Transverse colon (tissue), 4 donors: ENCODE measurements at places on chromosomes 4 and X. TPM values are rescaled to one million over a fixed set of nuclear protein-coding genes. Genes with fewer than 3 reads are reported as not detected.

- H3K36me3 ChIP-seq: no peaks in the 10 kb centered on the region
- no peak overlapping the region for H3K4me3 ChIP-seq
- no peaks in the 10 kb centered on the region for H3K27me3 ChIP-seq
Measured at GRCh38 chr4:74632634-74633033, 161.7 kb downstream of the BTC start.

DNA sequence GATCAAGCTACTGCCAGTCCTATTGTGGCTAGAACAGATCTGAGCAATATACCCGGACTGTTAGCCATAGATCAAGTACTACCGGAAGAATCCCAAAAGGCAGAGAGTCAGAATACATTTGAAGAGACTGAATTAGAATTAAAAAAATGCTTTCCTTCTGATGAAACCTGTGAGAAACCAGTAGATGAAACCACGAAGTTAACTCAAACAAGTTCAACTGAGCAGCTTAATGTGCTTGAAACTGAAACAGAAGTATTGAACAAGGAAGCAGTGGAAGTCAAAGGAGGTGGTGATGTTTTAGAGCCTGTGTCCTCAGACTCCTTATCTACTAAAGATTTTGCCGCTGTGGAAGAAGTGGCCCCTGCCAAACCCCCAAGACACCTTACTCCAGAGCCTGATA is 46.8 kb downstream of the WDR44 start:
- no peak overlapping the region for H3K27ac ChIP-seq
- H3K36me3 ChIP-seq: no peaks in the 10 kb centered on the region
- H3K27me3 ChIP-seq: no peaks in the 10 kb centered on the region
- DNase-seq: no peak
- no peak overlapping the region for H3K4me3 ChIP-seq

DNA sequence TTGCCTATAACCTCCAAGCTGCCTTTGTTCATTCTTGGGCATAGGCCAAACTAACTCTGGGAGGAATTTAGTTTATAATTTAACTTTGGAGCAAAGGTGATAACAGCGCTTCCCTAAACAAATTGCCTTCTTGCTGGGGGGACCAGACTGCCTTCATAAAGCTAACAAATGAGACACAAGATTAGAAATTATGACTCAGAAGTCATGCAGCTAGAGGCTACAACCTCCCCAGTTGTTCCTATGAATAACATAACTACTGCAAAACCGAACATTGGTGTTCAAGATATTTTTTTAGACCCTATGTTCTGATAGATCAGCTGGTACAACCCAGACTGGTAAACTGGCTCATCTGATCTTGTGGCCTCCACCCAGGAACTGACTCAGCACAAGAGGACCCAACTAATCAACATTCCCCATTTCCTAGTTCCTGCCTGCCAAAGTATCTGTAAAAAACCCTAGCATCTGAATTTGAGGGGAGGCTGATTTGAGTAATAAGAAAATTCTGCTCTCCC is 22.0 kb upstream of the TMPRSS11B start:
- H3K4me1 ChIP-seq: no peaks in the 10 kb centered on the region
- no peaks in the 10 kb centered on the region for H3K36me3 ChIP-seq
- no peak for DNase-seq
- no peak overlapping the region for H3K4me3 ChIP-seq
- H3K27ac ChIP-seq: no peak overlapping the region

GRCh38 chr4:140109737-140110136 is 44.2 kb downstream of the MAML3 start:
- DNase-seq: no peak
- H3K4me3 ChIP-seq: no peak overlapping the region

The BCORL1 gene
- 11.6 TPM for total RNA-seq

GRCh38 chrX:63417649-63418048 is 66.5 kb upstream of the SPIN4 start:
- H3K27me3 ChIP-seq: no peaks in the 10 kb centered on the region
- no peaks in the 10 kb centered on the region for H3K4me1 ChIP-seq
- H3K4me3 ChIP-seq: no peak overlapping the region
- H3K27ac ChIP-seq: no peak overlapping the region
- DNase-seq: no peak

The TEX13D gene
- total RNA-seq: not detected

- no peaks in the 10 kb centered on the region for H3K36me3 ChIP-seq
- H3K27me3 ChIP-seq: no peaks in the 10 kb centered on the region
- no peak for DNase-seq
- H3K4me1 ChIP-seq: no peaks in the 10 kb centered on the region
- no peak overlapping the region for H3K27ac ChIP-seq
- H3K4me3 ChIP-seq: no peak overlapping the region
Measured at GRCh38 chr4:147498031-147498660, 17.2 kb downstream of the EDNRA start.

DNA sequence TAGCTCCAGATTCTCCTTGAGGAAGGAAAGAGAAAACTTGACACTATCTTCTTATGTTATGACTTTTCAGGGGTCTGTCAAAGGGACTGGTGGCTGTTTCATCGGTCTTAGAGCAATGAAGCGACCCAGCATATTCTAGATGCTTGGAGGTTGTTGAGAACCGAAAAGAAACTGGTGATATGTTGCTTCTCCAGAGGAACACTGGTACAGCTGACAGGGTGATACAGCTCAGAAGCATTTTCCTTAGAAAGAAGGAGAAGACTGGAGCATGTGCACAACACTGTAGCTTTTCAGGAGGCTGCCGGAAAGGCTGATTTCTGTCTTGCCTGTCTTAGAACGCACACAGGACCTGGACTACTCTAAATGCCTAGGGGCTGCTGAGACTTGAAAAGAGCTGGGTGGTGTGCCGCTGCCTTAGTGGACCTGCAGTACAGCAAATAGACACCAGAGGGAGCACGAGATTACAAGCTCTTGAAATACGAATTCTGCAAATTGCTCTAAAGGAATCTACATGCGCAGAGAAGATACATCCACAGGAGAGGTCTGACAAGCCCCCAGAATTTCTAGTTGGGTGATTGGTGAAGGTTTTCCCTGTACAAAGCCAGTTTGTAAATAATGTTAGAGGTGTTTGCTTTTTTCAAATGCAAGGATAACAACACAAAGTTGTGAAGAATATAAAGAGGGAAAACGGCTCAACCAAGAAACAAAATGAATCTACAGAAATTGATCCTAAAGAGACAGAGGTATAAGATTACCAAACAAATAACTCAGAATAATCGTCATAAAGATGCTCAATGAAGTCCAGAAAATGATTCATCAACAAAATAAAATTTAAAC is 223.1 kb upstream of the DMD start:
- H3K36me3 ChIP-seq: no peaks in the 10 kb centered on the region
- peak; percentile 43 for DNase-seq
- no peak overlapping the region for H3K4me3 ChIP-seq
- H3K4me1 ChIP-seq: no peaks in the 10 kb centered on the region
- H3K27me3 ChIP-seq: no peaks in the 10 kb centered on the region
- H3K27ac ChIP-seq: no peak overlapping the region

The SPOCK3 gene
- 0.64 TPM for total RNA-seq

The PTPN13 gene
- 3.7 TPM for total RNA-seq

DNA sequence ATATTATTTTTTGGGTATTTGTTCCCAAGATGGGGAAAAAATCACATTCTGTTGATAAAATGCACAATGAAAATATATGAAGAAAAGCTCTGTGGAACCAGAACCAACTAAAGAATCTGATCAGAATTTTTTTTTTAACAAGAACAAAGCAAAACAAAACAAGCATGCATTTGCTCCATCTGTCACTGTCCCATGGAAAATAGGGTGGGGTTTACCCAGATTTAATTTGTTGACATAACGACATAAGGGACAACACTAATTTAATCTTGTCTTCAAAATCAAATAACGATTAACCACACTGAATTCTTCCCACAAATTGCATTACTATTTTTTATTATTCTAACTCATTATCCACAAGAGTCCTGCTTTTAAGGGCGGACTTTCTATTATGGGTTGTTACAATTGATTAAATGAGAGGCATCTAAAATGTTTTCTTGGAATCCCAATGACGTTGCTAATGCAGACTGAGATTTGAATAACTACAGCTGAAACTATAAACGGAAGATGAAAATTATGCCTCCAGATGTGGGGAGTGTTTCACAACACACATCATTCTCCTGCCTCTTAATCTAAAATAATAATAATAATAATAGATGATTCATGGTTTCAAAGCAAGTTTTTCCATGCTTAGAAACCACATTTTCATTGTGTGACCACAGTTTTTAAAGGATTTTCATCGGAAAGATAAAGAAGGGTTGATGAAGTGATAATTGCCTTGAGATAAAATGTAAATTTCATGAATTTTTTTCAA is 307.0 kb upstream of the CPEB2 start:
- H3K4me1 ChIP-seq: no peaks in the 10 kb centered on the region
- no peaks in the 10 kb centered on the region for H3K27me3 ChIP-seq
- H3K4me3 ChIP-seq: no peak overlapping the region
- no peak overlapping the region for H3K27ac ChIP-seq
- no peaks in the 10 kb centered on the region for H3K36me3 ChIP-seq

The HELT gene
- not detected for total RNA-seq

DNA sequence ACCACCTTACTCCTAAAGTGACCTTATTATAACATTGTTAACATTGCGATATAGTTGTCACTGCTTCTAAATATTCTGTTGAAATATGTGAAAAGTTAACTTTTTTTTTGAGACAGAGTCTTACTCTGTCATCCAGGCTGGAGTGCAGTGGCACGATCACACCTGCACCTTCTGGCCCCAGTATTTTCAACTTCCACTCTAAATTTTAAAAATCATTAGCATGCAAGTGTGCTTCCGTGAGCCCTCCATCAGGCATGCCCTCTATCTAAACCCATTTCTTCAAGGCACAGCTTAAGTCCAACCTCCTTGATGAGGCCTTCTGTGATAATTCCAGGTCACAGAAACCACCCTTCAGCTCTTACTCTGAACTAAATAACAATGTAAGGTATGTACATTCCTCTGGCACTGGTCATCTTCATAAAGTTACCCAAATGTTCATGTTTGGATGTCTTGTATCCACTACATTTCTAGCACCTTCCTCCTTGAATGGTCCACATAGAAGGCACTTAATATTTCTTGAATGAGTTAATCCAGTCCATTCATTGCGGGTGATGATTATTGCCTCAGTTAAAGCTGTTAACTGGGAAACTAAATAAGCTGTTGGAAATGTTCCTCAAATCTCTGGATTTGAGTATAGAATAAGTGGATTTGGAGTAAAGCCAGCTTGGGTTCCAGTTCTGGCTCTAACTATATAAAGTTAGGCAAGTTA is 38.6 kb upstream of the TMEM131L start:
- H3K36me3 ChIP-seq: no peaks in the 10 kb centered on the region
- H3K4me3 ChIP-seq: no peak overlapping the region
- H3K27ac ChIP-seq: peak overlapping the region; percentile 70

DNA sequence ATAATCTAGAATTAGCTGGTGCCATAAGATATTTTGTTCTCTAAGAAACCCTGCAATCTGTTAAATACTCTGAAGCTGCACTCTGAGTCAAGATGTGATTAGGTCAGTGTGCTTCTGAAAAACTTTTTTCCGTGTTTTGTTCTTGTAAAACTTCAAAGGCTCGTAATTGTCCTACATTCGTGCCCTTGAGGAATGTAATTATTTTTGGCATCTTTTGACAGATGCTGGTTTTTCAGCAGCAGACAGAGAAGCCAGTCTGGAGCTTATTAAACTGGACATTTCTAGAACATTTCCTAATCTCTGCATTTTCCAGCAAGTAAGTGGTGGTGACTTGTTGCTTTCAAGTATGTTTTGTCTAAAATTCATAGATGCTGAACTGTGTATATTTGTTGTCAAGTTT is 36.8 kb upstream of the TADA2B start:
- no peak overlapping the region for H3K27ac ChIP-seq
- H3K4me3 ChIP-seq: no peak overlapping the region
- H3K36me3 ChIP-seq: no peaks in the 10 kb centered on the region
- no peaks in the 10 kb centered on the region for H3K27me3 ChIP-seq
- H3K4me1 ChIP-seq: no peaks in the 10 kb centered on the region

- H3K4me1 ChIP-seq: no peaks in the 10 kb centered on the region
- no peak overlapping the region for H3K27ac ChIP-seq
- no peak for DNase-seq
- H3K4me3 ChIP-seq: no peak overlapping the region
- H3K27me3 ChIP-seq: no peaks in the 10 kb centered on the region
Measured at GRCh38 chr4:34718576-34719245, 1525.6 kb downstream of the ARAP2 start.

DNA sequence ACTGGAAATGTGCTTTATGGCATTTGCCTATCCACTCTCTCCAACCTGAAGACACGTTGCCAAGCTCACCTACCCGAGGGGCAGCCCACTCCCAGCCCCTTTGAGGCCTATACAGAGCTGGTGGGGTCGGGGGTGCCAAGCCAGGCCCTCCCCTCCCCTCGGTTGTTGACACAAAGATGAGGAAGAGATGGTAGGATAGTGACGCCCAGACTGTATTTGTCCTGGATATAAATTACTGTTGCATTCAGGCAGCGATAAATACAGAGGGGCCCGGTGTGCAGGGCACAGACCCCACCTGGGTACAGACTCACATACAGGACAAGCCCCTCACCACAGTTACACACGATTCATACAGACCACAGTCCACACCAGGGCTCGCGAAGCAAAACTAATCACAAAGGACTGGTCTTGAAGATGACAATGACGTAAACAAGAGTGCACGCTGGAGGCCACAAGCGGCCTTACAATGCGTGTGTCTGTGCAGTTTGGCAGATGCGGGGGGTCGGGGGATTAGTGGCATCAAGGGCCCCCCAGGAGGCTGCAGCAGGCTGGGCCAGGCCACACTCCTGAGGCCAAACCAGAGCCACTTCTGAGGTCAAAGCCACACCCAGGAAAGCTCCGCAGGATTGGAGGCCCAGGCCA is 14.6 kb downstream of the DGKQ start:
- no peaks in the 10 kb centered on the region for H3K4me1 ChIP-seq
- H3K27ac ChIP-seq: no peak overlapping the region
- no peak for DNase-seq
- no peak overlapping the region for H3K4me3 ChIP-seq
- no peaks in the 10 kb centered on the region for H3K27me3 ChIP-seq

DNA sequence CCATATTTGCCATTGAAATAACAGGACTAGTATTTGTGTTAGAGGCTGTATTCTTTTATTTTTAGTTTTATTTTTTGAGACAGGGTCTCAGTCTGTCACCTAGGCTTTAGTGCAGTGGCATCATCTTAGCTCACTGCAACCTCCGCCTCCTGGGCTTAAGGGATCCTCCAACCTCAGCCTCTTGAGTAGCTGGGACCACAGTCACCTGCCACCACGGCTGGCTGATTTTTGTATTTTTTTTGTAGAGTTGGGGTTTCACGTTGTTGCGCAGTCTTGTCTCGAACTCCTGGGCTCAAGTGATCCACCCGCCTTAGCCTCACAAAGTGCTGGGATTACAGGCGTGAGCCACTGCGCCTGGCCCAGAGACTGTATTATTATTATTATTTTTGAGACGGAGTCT is 15.3 kb downstream of the TMEM131L start:
- peaks cover 7% of the 10 kb centered on the region for H3K4me1 ChIP-seq
- no peaks in the 10 kb centered on the region for H3K27me3 ChIP-seq
- no peak overlapping the region for H3K4me3 ChIP-seq

- no peak for DNase-seq
- no peaks in the 10 kb centered on the region for H3K36me3 ChIP-seq
- no peak overlapping the region for H3K4me3 ChIP-seq
- no peak overlapping the region for H3K27ac ChIP-seq
- no peaks in the 10 kb centered on the region for H3K4me1 ChIP-seq
Measured at GRCh38 chrX:46407753-46408130, 137.5 kb downstream of the ZNF674 start.

- H3K4me1 ChIP-seq: no peaks in the 10 kb centered on the region
- H3K4me3 ChIP-seq: no peak overlapping the region
- H3K27me3 ChIP-seq: no peaks in the 10 kb centered on the region
- H3K36me3 ChIP-seq: no peaks in the 10 kb centered on the region
Measured at GRCh38 chr4:120481756-120482155, 415.1 kb upstream of the MAD2L1 start.
